ENCODE measurements at places on chromosomes 7 and 10.

GRCh38 chr7:103121641-103122040 is 27.3 kb downstream of the NAPEPLD start:
- no peak for DNase-seq

DNA sequence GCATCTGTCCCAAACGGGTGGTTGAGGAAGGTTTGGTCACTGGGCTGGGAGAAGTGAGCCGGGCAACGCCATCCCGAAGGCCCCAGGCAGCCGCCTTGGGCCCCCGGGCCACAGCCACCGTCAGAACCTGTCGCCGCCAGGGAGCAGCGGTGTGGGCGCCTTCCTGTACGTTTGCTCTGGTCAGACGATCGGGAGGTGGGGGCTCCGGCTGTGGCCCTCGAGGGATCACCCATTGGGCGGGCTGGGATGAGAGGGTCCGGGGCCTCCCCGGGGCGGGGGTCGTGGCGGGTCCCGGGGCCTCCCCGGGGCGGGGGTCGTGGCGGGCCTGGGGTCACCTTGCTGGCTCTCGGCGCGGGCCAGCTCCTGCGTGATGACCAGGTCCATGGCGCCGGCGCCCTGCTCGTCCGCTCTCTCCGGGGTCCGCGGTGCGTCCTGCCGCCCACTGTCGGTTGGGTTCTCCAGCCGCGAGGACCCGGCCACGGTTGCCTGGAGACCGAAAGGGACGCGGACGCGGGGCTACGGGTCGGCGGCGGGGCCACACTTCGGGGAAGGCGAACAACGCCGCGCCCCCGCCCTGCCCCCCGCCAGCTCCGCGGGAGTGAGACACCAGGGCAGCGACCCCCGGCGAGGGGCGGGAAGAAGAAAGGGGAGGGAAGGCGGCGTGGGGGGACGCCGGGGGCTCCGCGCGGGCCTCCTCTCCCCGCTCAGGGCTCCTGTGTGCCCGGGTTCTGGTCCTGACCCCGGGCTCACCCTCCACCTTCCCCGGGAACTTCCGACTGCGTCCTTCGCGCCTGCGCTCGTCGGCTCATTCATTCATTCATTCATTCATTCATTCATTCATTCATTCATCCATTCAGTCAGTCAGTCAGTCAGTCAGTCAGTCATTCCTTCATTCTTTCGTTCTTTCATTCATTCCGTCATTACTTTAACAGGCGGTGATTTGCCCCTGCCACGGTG is at the start of gene CFAP46:
CFAP46 (minus strand) TSS at position 470 of the 957 bp plus-strand sequence; CDS start at position 384, 86 bp downstream.
- no peak for DNase-seq

GRCh38 chr7:16067711-16068110 is 353.6 kb downstream of the CRPPA start:
- no peak for DNase-seq

- DNase-seq, result no peak
These were observed 3.9 kb downstream of the SFRP4 start for GRCh38 chr7:37912756-37913155.

DNA sequence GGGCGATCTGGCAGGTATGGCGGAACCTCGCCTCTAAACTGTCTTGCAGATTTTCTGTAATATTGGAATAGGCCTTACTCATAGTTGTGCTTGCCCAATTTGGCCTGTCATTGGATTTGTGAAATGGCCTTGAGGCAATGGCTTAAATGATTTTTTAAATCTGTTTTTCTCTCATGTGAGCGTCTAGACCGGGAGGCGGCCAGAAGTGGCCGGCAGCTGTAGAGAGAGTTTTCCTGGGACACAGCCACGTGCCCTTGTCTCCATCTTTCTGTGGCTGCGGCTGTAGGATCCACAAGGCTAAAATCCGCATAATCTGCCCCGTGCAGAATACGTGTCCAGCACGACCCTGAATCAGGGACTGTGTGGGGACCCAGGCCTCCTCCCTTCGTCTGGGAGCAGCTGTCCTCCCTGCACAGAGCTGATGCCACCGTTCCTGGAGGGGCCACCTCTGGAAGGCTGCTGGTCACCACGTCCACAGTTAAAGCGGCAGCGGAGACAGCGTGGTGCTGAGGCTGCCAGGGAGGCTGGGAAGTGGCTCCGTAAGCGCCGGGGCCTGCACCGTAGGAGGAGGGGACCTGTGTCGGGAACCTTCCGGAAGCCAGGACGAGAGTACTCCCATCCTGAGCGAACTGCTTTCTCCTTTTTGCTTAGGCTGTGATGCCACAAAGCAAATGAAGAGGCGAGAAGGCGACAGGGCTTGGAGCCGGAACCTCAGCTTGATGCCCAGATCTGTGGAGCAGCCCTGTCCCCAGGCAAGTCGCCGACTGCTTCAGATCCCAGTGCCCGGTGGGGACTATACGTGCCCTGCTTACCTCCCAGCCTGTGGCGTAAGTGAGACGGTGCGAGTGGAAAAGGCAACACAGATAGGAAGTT is 99.8 kb downstream of the DYNC2I1 start:
- no peak for DNase-seq

GRCh38 chr10:69656742-69657269 is 26.8 kb downstream of the FAM241B start:
- DNase-seq, result no peak

GRCh38 chr7:3236268-3236667 is 64.8 kb upstream of the SDK1 start:
- DNase-seq, result no peak

DNA sequence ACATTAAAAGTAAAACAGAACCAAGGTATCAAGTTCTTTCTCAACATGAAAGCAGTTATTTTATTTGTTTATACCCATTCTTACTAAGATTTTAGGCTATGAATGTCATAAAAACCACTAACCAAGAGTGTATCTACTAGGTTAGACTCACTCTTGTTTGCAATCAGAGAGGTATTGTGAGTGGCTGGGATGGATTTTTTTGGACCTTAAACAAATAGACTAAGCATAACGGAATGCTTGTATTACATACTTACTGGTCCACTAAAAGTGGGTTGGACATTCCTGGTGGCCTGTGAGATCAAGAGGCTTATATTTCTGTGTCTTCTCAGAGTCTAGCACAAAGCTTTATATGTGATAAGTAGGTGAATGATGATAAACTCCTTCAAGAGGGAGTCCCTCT is 32.6 kb upstream of the CBLL1 start:
- DNase-seq, result no peak

DNA sequence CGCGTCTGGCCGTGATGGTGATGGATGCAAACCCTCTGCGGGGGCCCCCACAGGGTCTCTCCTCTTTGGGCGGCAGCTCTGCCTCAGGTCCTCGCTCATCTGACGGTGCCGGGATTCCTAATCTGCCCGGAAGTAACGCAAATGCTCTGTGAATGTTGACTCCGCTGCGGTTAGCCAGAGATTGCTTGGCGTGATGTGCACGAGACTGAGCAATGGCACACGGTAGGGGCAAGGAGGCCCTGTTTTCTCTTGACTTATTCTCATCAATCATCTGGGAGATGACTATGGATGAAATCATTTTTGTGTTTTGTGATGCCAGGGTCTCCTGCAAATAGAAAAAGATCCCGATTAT is 116.5 kb upstream of the ADAM12 start:
- DNase-seq, result no peak

DNA sequence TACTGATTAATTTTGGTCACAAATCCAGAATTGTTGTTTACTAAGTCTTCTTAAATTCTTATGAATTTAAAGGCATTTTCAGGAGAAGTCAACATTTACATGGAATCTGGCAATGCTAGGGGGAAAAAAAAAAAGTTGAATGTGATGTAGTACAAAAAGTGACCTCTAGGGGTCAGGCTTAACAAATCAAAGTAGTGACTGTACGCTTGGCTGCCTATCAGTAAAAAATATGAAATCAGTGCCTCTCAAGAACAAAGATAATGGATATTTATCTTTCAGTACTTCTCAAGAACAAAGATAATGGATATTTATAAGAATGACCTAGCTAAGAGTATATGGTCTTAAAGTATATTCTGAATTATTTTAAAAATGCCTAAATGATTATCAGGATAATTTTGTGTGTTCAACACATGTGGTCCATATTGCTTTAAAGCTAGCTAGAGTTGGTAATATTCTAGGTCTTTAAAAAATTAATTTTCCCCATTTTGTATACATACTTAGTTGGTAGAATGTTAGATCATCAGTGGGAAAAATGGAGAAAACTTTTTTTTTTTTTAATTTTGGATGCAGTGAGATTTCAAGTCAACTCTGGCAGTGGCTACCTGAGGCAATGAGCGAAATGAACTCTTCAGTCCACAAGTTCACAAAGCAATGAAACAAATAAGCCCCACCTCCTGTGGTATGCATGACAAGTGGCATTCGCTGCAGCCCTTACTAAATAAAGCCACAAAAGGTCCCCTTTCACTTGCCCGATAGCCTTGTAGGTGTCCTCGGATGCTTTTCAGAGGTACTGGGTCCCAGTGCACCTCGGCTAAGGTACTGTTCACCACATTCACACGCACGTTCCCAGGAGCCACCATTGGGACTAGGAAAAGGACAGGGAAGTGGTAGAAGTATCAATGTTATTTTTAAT is 51.2 kb upstream of the LAMB4 start:
- no peak for DNase-seq

DNA sequence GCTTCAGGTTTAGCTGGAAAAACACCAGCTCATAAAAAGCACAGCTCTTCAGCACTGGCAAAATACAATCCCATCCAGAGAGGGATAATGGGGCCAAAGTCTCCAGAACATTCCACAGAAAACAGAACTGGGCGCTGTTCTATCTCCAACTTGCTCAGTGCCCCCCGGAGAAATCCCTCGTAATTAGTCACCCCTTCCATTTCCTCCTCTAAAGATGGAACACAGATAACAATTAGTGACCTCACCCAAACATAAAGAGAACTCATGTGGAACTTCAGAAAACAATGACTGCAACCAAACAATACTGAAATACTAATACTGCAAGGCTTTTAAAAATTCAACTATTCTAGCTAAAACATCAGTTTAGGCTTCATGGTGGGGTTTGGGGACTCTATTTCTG is 46.3 kb downstream of the KIAA1549 start:
- no peak for DNase-seq
